ENCODE measurements at places on chromosomes 6 and 20. TPM values are rescaled to one million over a fixed set of nuclear protein-coding genes. Genes with fewer than 3 reads are reported as not detected.

The KCNB1 gene
- total RNA-seq: under 0.01 TPM

The RPS21 gene
- total RNA-seq: 867 TPM

The OR12D3 gene
- not detected for total RNA-seq

The SLC22A16 gene
- total RNA-seq: under 0.01 TPM

The MAP7 gene
- total RNA-seq: 1.5 TPM

The GRM1 gene
- total RNA-seq: 0.17 TPM

The CCN6 gene
- not detected for total RNA-seq

The MYH7B gene
- 0.26 TPM for total RNA-seq

The TUBB2A gene
- total RNA-seq: 54.3 TPM

The SLC22A3 gene
- 0.26 TPM for total RNA-seq

The PDE10A gene
- under 0.01 TPM for total RNA-seq

The ID4 gene
- total RNA-seq: 0.83 TPM

The SLC13A3 gene
- total RNA-seq: 4.1 TPM

The ANGPT4 gene
- total RNA-seq: under 0.01 TPM

The ABHD16B gene
- not detected for total RNA-seq

The SCRT2 gene
- not detected for total RNA-seq
